Stimulated activated CD4-positive, alpha-beta T cell treated with anti-CD3 and anti-CD28 coated beads, Interleukin-1b, Interleukin-23, amount 100 ng/mL, for 24 hours (primary cell): ENCODE measurements at places on chromosomes 3 and 15.

GRCh38 chr15:32867313-32867626, 149.5 kb downstream of the GREM1 start:
- no peak for DNase-seq

GRCh38 chr3:48423241-48423882, 6.5 kb downstream of the PLXNB1 start:
- DNase-seq: no peak

DNA sequence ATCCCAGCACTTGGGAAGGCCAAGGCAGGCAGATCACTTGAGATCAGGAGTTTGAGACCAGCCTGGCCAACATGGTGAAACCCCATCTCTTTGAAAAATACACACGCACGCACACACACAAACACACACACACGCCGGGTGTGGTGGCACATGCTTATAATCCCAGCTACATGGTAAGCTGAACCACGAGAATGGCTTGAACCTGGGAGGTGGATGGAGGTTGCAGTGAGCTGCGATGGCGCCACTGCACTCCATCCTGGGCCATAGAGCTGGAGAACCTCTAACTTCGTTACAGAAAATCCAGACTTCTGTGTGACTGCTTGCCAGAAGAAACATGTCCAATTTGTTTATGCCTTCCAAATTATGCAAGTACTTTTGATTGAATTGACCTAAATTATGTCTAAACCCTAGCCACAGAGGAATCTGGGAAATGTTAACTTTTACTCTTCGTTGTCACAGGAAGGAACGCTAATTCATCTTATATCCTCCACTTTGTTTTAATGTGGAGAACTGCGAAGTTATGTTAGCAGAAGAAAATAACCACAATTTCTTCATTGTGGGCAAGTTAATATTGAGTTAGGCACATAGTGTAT, 21.7 kb downstream of the TRIM59 start:
- DNase-seq: no peak

DNA sequence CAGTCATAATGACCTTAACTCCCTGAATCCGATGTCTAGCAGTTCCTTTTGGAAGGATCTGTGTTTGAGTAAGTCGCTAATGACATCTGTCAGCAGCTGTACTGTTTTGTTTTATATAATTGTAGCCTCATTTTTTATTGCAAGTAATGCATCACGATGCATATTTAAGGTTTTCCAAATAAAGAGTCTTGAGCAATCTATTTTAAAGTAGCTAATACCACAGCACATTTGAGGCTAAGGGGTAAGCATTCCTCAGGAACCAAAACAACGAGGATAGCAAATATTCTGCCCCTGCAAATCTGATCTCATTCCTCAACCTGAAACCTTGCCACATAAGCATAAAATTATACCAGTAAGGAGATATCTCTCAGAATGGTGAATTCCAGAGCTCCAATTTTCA, 98.7 kb downstream of the TBC1D5 start:
- no peak for DNase-seq

- DNase-seq: no peak
Measured at GRCh38 chr3:141597931-141598330, 111.1 kb downstream of the RASA2 start.

DNA sequence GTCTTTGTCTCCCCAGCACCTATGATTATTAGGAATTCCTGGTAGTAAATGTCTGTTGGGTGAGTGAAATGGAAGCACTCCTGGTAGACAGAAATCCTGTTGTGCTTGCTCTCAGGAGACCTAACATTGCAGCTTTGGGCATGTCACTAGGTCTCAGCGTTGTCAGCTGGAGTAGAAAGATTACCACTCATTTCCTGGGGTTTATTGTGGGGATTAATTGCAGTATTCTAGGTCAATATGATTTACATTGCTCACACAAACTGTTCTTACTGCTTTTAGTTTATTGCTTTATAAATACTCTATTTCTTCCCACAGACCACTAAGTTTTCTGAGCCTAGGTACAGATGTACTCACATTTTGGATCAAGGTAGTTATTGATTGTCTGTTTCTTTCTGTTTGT, 5.1 kb downstream of the TSEN2 start:
- DNase-seq: no peak

GRCh38 chr3:197026481-197026866, 3.1 kb downstream of the MELTF start:
- DNase-seq: no peak

GRCh38 chr3:88003115-88003755, 55.6 kb downstream of the CGGBP1 start:
- no peak for DNase-seq

- no peak for DNase-seq
Measured at GRCh38 chr15:38247336-38247735, 5.3 kb upstream of the SPRED1 start.

- DNase-seq: no peak
Measured at GRCh38 chr15:69666921-69667811, 214.5 kb downstream of the RPLP1 start.

DNA sequence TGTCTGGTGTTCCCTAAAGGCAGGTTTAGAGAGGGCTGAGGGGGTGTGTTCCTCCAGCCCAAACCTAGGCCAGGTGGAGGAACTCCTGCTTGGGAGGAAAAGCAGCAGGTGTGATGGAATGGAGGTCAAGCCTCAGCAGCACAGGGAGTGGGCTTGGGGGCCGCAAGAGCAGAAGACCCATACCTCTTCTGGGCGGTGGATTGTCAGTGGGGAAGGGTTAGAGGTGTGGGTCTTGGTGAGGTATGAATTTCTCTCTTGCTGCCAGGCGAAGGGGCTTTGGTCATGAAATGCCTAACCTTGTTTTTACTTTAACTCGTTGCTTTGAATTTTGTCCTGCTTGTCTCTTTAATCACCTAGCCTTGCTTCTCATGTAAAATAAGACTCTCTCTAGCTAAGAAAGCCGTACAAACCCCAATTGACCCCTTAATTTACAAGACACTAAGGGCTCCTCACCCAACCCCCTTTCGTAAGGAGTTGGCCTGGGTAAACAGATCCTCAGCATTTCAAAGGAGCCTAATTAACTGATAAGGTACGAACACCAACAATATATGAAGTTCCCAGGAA, 38.9 kb downstream of the DHX30 start:
- no peak for DNase-seq

GRCh38 chr3:73719861-73720260, 95.1 kb upstream of the PDZRN3 start:
- no peak for DNase-seq

- DNase-seq: no peak
Measured at GRCh38 chr3:113791381-113791780, 44.5 kb downstream of the ATP6V1A start.

DNA sequence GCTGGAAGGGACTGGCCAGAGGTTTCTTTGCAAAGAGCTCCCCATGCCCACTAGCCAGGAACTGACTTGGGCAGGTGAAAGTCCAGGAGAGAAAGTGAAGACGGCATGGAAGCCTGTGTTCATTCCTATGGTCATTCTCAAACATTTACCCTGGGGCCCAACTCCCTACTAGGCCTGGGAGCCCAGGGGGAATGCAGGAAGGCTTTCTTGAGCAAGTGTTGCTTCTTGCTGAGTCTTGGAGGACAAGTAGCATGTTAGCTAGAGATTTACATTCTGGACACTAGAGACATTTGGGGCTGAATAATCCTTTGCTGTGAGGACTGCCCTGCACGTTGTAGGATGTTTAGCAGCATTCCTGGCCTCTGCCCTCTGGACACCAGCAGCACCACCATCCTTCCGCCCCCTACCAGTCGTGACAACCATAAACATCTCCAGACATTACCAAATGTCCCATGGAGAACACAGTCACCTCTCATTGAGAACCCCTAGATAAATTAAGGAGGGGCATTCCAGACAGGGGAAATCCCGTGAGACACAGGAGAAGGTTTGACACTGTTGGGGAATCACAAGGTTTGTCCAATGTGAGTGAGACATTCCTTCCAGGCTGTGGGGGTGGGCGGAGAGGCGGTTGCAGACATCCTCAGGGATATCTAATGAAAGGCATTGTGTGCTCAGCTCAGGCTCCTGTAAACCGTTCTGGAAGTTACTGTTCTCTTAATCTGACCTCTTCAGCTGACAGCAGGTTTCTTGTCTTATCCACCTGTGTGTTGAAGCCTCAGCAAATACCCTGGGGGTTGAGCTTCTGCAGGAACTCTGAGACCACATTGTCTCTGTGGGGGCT, 236.2 kb downstream of the TLE3 start:
- no peak for DNase-seq

GRCh38 chr3:73563896-73564582, 60.7 kb downstream of the PDZRN3 start:
- no peak for DNase-seq

GRCh38 chr3:164460851-164461250, 617.4 kb downstream of the SI start:
- DNase-seq: no peak

GRCh38 chr3:190620886-190621608, 107.2 kb downstream of the IL1RAP start:
- no peak for DNase-seq

DNA sequence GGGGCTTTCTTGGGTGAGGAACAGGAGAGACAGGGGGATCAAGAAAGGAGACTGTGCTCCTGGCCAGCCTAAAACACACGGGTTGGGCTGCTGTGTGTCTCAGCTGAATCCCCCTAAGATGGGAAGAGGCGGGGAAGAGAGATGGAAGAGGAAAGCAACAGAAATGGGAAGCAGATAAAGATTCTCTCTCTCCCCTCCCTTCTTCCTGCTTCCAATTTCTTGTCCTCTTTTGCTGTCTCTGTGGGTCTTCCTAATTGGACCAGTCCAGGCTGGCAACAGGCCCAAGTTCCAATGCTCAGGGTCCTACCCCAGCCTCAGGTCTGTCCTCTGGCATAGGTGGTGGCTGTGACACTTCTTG, 7.1 kb downstream of the ISLR2 start:
- DNase-seq: no peak

DNA sequence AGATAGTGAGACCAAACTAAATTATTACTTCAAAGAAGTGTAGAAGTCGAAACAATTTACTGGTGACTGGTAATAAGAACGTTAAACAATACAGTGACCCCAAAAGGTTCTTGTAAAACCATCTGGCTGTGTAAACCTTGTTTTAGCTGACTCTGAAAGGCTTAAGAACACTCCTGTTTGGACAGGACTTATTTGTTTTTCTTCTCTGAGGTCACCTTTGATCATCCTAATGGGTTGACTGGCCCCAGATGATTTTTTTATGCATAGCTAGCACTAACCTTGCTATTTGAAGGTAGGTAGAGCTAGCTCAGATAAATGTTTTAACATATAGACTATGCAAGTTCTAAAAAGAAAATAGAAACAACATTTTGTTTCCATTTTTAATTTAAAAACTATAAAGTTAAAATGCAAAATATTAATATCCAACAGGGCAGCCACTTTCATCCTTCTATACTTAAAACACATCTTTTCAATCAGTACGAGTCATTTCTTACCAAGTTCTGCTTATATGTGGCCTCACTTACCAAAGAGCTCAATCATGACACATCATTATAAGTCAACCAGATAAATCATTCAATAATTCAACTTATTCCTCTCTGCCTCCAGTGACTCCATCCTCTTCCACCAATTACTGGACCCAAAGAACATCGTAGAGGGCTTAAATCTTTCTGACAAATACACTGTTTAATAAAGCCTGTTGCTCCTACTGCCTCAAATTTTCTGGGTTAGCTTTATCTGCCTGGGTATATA, 158.8 kb downstream of the SSR3 start:
- DNase-seq: no peak
